ENCODE measurements at places on chromosomes 7 and 10.

GRCh38 chr10:24346877-24347519 lies 138.1 kb downstream of the KIAA1217 start:
- no peak for DNase-seq

GRCh38 chr7:96526496-96526895 lies 183.2 kb downstream of the SEM1 start:
- DNase-seq: no peak

DNA sequence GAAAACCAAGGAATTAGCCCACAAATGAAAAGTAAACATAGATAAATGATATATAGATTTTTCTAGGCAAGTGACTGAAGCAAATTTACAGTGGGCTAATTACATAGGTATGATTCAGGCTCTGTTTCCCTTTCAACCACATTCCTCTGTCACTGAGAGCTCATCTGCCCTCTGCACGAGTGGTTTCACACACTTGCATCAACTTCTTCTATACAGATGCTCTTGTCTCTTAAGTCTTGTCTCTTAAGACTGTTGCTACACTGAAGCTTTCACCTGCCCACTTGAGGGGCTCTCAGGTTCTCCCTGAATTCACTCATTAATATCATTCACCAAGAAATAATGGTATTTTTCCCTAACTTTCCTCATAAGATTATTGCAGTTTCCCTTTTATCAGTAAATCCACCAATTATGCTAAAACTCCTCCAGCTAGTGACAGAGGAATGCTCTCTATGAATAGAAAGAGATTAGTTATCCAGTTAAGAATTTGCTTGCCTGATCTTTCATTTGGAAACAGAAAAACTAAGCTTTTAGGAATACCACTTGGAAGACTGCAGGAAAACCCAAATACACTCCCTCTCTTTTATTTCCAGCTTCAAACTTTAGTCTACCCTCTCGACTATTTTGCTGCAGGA lies 95.7 kb downstream of the ELAPOR2 start:
- DNase-seq: no peak

GRCh38 chr10:128567551-128567950 lies 441.3 kb upstream of the MKI67 start:
- no peak for DNase-seq

DNA sequence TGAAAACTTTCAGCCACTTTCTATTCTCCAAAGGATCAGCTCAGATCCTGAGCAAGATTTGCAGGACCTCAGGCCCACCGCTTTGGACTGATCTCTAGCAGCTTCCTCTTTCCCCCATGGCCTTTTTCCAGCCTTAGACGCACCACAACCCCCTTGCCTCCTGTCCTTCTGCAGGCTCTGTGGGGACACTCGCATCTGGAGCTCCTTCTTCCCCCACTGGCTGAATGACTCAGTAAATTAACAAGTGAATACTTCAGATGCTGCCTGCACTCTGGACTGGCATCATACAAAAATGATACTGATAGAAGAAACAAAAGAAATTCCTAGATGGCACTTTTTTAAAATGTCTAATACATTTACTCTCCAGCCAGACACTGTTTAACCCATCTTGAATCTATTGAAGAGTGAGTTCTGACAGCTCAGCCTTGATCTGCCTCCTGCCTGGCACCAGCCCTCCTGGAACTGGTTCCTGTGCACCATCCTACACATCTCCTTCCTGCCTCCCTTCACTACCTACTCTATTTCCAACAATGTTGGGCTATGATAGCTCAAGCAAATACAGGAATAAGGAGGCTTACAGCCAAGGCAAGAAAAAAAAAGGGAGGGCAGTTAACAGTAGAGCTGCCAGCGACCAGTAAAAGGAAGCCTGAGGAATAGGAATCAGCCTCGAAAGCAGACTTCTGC lies 3.3 kb downstream of the FRMPD2 start:
- no peak for DNase-seq

DNA sequence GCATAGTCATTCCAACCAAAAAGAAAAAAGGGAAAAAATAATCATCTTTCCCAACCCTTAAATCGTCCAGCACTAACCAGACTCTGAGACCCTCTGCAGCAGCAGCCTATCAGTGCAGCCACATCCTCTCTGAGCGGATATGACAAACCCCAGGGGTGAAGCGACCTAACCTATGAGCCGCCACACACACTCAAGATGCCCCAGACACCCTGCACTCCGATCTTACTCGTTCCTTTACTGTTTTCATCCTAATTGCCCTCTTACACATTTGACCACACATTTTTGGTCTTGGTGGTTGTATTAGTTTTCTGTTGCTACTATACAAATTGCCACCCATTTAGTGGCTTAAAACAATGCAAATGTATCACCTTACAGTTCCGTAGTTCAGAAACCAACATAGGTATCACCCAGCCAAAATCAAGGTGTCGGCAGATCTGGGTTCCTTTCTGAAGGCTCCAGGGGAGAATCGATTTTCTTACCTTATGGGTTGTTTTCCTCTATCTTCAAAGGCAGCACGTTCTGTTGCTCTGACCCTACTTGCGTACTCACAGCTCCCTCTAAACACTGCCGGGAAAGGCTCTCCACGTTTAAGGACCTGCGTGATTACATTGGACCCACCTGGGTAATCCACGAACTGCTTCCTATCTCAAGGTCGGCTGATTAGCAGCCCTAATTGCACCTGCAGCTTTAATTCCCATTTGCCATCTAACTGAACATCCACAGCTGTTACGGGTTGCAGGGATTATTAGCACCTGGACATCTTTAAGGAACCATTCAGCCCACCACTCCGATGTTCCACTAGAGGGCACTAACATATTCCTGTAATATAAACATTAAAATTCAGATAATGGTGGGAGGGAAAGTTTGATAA lies 37.3 kb upstream of the PRSS1 start:
- DNase-seq: no peak

GRCh38 chr10:61701706-61702105 lies 39.0 kb downstream of the CABCOCO1 start:
- no peak for DNase-seq

GRCh38 chr7:99326408-99326782 lies 697 bp downstream of the ARPC1A start:
- no peak for DNase-seq

DNA sequence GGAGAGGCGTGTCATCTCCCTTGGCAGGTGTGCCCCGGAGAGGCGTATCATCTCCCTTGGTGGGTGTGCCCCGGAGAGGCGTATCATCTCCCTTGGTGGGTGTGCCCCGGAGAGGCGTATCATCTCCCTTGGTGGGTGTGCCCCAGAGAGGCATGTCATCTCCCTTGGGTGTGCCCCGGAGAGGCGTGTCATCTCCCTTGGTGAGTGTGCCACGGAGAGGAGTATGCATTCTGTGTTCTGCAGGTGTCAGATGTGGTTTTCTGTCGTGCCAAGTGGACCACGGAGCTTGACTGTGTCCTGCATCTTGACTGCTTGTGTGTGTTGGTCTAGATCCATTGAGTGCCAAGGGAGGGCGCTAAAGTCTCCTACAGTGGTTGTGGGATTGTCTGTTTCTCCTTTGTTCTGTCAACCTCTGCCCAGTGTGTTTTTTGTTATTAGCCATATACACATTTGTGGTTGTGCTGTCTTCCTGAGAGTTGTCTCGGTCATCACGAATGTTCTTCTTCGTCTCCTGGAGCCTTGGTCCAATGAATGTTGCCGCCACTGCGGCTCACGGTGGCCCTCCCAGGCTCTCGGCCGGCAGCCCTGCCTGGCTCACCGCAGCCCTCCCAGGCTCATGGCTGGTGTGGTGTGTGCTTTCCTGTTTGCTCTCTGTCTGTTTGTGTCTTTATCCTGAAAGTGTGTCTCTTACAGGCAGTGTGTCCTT lies 96.8 kb downstream of the INPP5A start:
- DNase-seq: no peak

DNA sequence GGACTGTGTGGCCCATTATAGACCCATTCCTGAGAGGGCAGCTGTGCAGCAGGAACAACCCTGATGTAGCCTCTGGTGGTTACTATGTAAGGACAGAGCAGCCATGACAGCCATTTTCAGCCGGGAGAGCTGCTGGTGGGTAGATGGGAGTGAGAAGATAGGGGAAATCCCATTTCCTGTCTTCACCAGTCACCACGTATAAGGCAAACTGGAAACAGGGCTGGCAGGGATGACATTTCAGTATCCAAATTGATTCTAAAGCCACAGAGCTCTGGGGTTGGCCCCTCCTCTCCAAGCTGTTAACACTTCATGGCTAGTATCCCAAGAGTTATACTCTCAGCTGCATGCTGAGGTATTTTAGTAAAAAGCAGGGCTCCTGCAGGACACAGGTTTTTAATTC lies 15.2 kb upstream of the FZD1 start:
- no peak for DNase-seq

DNA sequence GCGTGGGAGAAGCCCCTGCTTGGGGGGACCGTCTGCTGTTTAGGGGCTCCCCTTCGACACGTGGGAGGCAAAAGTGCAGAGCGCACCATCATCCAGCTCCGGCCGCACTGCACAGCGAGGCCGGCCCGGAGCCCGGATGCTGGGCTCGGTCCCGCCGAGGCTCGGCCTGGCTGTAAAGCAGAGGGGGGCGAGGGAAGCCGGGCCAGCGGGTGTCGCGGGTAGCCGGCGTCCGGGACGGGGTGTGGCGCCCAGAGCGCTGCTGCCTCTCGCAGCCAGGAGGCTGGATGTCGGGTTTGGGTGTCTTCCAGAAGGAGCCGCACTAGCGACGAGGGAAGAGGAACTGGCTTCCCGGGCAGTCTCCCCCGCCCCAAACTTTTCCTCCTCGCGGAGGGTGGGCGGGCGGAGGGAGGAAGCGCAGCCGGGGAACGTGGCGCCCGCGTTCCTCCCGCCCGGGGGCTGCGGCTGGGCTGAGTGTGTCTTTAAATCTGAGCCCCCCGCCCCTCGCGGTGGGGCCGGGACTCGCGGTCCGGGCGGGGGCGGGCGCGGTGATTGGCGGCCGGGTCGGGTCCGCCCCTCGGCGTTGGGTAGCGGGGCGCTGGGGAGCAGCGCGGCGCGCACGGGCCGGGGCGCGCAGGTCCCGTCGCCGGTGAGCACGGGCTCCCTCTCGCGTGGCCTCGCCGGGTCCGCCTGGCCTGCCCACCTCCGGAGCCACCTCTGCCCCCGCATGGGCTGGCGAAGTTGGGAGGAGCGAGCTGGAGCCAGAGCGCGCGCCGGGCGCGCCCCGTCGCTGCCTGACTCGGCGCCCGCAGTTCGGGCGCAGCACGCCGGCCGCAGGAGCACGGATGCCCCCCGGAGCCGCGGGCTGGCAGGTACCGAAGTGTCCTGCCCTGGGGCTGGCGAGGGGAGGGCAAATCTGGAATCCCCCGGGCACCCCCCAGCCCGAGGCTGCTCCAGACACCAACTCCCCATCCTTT lies at the start of gene PALD1:
PALD1 (plus strand) TSS at position 577 of the 974 bp plus-strand sequence. CDS start 47,185 bp downstream, outside the sequence.
- peak; percentile 47 for DNase-seq

Data from forelimb muscle (tissue), 1 donor.